ENCODE measurements at places on chromosomes 1 and 21.

DNA sequence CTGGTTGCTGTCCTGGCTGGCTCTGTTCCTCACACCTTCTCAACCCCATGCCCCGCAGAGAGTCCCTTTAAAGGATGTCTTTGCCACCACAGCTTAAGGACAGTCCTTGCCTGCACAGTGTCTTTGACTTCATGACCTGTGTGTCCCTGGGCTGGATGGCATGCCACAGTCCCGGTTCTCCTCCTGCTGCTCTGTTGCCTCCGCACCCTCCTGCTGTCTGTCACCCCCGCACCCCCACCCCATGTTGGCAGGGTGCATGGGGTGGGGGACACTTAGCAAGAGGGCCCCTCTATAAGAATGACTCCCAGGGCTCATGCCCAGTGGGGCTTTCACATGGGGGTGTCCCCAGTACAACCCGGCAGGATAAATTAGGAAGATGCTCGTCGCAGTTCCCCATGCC is 41.6 kb upstream of the PADI1 start:
- no peak for DNase-seq

- peak; percentile 36 for DNase-seq
These were observed 38.8 kb upstream of the CLCA4 start for GRCh38 chr1:86507935-86508582.

- DNase-seq: no peak
These were observed 61.9 kb downstream of the NIBAN1 start for GRCh38 chr1:184912392-184912791.

- DNase-seq: no peak
These were observed 25.9 kb downstream of the ATG4C start for GRCh38 chr1:62809788-62810187.

DNA sequence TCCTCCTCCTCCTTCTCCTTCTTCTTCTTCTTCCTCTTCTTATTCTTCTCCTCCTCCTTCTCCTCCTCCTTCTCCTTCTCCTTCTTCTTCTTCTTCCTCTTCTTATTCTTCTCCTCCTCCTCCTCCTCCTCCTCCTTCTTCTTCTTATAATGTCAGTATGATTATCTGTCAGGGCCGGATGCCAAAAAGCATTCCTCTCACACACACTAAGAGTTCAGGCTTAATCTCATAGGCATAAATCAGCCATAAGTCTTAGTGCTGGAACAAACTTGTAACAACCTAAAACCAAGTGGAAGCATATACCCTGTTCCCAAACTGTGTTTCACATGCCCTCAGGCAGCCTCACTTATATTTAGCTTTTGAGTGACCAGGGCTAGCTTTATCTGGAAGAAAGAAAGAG is 240.3 kb downstream of the LMX1A start:
- DNase-seq: no peak

GRCh38 chr1:28354121-28354520 is 15.4 kb upstream of the PHACTR4 start:
- DNase-seq: peak; percentile 83

DNA sequence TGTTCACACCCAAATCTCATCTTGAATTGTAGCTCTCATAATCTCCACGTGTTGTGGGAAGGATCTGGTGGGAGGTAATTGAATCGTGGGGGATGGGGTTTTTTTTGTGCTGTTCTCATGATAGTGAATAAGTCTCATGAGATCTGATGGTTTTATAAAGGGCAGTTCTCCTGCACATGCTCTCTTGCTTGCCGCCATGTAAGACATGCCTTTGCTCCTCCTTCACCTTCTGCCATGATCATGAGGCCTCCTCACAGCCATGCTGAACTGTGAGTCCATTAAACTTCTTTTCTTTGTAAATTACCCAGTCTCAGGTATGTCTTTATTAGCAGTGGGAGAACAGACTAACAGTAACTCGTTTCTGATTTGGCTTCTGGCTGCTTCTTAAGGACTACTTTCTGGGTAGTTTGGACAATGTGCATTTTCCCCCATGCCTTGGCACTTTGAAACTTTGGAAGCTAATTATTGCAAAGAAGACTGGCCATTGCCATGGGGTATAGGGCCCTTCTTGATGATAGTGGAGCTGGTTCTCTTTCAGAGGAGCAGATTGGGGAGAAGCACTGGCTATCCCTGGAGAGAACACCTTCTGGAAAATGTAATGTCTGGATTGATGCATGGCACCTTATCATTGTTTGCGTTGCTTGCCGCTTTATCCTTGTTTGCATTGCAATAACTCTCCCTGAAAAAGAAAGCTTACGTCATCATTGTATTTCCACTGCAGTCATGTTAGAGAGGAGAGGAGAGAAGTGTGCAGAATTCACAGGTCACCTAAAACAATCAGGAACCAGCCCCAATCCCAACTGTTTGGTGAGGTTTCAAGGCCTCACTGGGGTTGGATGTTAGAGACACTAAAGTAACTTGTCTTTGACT is 5.9 kb downstream of the CNIH3 start:
- no peak for DNase-seq

DNA sequence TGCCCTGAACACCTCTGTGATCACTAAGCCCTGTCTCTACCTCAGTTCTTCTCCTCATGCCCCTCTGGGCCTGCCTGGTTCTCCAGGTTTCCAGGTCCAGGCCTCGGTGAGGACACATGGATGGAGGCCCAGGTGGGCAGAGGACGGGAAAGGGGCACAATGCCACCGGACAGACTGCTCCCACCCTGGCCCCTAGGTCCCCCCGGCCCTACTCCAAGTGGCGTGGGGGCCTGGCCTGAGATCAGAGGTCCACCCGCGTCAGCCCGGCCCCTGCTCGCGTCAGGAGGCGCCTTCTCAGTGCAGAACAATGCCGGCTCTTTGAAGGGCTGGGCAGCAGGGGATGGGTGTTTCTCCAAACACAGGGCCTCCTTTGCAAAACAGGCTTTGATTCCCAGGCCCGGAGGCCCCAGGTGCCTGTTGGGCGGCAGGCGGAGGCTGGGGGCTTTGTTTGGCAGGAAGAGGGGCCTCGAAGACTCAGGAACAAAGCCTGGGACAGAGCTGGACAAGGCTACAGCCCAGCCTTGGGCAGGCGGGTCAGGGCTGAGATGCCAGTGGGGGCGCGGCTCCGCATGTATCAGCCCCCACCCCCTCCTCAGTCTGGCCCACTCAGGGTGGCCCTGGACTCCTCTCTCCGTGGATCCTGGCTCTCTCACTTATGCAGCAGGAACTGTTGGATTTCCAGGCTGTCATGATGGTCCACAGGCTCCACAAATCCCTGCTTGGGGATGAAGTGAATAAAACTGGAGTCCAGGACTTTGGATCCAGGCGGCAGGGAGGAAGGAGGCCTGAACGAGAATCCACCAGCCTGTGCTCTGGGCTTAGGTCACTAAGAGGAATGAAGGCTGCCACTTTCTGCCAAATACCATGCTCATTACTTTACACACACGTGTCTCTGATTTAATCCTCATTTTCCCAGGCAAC is 77.4 kb upstream of the SLC2A1 start:
- DNase-seq: no peak

- no peak for DNase-seq
These were observed 34.6 kb upstream of the DOCK7 start for GRCh38 chr1:62722796-62723195.
